ENCODE measurements at places on chromosomes 2 and 18.
A peak's percentile ranks its signal among the peaks of the same experiment; 100 is the strongest.

- DNase-seq = no peak
Measured at GRCh38 chr2:183222751-183223150, 98.5 kb downstream of the NUP35 start.

DNA sequence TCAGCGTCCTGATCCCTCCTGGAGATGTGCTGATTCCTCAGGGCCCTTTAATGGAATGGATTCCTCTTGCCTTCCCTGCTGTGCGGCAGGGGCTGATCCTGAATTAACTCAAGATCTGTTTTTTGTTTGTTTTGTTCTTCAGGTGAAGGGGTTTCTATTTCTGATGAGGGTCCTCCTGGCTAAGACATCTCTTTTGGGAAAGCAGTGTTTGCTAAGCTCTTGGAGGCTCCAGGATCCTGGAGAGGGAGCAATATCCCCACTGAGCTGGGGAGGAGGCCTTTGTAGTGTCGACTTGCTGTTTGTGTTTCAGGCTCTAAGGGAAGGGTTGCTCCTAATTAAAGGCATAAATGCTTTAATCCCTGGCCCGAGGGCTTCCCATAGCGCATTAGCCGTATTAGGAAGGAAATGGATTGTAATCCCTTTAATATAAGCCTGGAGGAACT is 65.3 kb upstream of the FOXI3 start:
- DNase-seq = no peak

DNA sequence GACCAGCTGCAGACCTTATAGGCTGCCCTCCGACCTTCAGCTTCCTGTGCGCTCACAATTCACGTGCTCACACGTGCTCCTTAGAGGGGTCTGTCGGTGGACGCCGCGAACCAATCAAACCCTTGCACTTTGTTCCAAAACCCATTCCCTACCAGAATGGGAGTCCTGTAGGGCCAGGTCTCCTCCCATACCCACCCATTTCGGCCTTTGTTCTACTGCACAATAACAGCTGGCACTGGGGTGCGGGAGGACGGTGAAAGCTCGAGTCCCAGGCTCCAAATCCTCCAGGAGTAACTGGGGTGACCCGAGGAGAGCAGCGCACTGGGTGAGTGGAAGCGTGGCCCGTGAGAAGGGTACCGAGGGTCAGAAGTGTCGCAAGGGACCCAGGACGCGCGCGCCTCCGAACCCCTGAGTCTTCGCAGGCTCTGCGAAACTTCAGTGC is 13.0 kb downstream of the SIX3 start:
- no peak for DNase-seq

DNA sequence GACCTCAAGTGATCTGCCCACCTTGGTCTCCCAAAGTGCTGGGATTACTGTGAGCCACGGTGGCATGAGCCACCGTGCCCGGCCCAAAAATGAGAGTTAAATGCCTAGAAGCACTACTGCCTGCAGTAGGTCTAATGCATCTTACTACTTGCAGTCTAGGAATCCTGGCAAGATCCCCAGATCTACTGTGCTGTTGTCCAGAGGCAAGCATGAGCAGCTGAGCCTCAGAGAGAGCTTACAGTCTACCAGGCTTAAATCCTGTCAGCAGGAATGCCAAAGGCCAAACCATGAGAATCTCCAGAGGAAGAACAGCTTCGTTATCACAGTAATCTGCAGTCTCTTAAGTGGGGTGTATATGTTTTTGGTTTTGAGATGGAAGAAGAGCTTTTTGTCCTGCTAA is 54.4 kb downstream of the XRCC5 start:
- DNase-seq = no peak

DNA sequence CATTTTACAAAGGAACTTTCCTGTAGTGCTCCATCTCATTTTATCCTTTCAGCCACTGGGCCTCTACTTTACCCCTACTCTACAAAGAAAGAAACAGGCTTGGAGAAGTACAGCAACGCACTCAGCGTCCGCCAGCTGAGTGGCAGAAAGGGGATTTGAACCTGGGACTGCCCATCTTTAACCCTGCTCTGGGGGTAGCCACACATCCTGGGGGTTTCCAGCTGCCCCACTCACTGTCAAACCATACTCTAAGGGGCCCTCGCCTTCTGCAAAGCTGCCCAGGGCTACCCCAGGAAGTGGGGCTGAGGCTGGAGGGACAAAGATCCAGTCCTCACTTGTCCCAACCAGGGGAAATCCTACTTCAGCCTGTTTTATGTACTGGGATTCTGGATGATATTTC is 17.9 kb downstream of the HS1BP3 start:
- no peak for DNase-seq

DNA sequence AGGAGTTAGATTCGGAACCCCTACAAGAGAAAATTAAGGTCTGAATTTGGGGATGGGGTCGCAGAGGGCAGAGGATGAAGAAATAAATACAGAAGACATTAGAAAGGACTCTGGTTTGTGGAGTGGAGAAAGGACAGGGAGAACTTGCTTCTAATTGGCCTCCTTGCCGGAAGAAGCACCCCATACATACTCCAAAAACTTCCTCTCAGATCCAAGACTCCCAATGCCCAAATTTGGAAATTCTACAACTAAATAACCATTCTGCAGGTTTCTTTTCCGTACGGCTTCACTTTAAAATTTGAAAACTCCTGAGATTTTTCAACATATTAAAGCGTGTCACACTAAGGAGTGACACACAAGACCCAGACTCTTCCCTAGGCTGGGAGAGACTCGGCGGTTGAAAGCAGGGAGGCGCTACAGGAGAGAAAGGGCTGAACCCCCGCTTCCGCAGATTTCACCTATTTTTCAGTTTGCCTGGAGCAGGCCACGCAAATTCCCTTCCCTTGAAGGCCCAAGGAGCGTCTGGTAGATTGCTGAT is 478 bp downstream of the CLHC1 start:
- no peak for DNase-seq

DNA sequence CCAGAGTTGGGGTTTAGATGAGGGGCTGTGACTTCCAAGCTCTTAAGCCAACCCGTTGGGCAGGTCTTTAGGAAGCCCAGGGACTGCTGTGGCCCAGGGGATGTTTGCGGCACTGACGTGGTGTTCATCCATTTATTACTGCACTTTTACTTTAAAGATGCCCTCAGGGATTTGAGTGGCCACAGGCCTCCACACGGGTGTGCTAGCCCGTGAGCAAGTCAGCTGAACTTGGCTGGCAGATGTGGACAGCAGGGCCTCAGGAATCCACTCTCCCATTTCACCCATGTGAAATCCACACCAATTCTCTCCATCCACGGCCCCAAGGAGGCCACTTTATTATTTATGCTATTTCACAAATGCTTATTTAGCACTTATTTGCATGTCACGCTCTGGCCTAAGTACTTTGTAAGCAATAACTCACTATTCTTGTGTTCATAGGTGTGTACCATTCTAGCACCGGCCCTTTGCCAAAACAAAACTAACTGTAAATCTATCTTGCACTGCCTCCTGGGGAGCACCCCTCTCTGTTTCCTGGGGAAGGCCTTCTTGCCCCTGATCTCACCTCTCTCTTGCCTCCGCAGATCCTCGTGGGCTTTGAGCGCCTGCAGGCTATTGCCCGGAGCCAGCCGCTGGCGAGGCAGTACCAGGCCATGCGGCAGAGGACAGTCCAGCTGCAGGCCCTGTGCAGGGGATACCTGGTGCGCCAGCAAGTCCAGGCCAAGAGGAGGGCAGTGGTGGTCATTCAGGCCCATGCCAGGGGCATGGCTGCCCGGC is 39.1 kb upstream of the GPR17 start:
- no peak for DNase-seq

GRCh38 chr2:73033766-73034381 is 37.6 kb downstream of the SFXN5 start:
- DNase-seq = no peak

DNA sequence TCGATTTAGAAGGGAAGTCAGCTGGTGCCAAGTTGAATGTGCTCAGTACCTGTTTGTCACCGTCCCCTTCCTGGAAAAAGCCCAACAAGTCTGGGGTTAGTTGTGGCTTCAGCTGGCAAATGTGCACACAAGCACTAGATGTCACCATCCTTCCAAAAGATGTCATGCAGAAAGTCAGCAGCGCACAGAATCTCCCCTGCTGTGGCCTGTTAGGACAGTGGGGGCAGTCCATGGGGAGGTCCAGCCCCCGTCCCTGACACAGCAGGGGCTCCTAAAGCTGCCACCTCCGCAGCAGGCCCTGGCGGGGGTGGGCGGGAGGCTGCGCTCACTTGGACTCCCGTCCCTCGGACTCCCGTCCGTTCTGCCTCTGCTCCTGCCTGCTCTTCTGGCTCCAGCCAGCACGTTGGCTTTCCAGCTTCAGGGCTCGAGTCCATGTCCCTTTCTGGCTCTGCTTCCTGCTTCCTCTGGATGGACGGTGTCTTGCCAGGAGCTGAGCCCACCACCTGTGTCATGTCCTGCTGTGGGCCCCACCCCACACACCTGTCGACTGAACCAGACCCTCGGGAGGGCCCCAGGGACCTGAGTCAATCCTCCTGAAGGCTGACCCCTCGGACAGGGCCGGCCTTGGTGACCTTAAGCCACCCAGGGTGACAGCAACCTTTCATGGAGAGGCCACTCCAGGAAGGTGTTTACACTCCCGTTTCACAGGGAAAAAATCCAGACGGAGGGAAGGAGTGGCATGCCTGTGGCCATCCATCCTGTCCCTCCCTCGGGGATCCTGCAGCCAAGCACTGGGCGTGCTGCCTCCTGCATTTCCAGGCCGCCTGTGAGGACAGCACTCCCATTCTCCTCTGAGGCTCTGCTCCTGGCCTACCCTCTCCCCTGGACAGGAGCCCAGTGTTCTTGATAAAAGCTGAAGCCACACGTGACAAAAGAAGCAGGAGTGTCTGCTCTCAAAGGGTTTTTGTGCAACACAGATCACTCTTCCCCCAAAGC is 8.5 kb downstream of the RAB17 start:
- peak; percentile 82 for DNase-seq

DNA sequence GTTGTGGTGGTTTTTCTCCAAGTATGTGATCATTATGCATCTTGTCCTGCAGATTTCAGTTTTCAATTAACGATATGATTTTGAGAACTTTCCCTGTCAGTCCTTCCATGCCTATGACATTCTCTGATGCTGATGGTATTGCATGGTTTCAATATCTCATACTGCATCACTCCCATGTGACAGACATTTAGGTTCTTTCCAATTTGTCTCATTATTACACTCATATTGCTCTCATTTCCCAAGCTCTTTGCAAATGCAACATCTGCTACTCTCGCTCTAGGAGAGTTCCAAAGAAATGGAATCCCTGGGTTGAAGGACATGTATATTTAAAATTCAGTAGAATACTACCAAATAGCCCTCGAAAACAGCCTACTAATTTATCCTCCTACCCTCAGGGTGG is 125.5 kb downstream of the MARCHF4 start:
- no peak for DNase-seq

- no peak for DNase-seq
Measured at GRCh38 chr18:38023871-38024270, 458.3 kb upstream of the CELF4 start.

DNA sequence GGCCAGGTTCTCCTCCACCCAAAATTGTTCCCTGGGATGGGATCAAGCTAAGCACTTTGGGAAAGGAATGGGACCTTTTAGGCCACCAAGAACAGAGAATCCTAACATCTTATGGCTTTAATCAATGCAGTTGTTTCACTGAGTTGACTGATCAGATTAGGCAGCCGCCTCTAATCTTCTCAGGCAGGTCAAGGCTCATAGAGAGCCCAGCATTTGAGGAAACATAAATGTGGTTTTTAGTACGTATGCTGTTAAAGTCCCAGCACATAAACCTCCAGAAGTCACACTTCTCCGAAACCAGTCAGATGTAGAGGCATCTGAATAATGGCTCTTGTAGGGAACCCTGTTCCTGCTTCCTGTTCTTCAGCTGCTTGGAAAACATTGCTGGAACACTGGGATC is 99.5 kb upstream of the RMDN2 start:
- no peak for DNase-seq

- DNase-seq = no peak
Measured at GRCh38 chr2:69082430-69082997, 69.5 kb downstream of the ANTXR1 start.

DNA sequence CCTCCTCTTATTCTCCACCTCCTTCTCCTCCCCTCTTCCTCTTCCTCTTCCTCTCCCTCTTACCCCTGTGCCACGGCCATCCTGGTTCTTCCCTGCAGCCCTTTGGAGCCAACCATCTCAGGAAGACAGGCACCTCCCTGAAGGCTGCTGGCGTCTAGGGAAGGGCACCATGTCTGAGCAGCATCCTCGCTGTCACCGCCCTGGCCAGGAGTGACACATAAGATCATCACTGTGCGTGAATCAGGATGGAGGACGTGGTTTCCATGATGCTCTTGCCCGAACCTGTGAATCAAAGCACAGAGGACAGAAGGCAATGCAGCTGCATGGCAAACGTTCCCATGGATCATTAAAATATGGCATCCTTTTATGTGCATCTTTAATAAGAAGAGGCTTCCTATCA is 236.0 kb downstream of the SH3BP4 start:
- no peak for DNase-seq

DNA sequence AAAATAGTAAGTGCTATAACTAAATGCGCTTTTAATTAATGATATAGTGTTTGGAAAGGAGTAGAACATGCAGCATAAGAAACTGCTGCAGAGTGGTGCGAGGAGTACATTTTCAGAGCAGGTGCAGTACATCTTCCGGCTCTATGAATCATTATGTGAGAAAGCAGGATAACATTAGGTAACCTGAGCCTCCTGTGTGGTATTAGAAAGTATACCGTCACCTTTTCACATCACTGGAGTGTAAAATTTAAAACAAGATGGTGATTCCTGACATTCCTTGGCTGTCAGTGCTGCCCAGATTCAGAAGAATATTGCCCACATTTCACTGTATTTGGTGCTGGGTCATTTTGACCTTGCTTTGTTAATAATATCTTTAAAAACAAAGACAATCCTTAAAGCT is 7.8 kb upstream of the DYNC2LI1 start:
- DNase-seq = no peak

GRCh38 chr2:99571533-99571932 is 81.7 kb upstream of the REV1 start:
- DNase-seq = no peak

DNA sequence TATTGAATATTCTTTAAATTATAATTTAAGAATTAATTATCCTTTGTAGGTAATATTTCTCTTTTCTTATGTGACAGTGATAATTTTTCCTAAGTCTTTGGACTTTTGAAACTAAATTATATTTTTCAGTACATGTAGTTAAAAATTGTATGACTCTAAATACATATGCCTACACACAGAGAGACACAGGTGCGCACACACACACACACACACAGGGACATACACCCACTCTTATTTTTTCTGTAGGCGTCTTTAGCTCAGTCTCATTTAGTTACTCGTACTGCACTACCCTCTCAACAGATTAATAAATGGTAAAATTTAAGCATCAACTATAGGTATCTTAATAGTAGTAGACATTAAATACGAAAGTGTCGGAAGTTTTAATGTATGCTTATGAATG is 56.1 kb downstream of the ZNF236 start:
- DNase-seq = no peak

Measured in activated CD4-positive, alpha-beta T cell treated with anti-CD3 and anti-CD28 coated beads, Interleukin-2, amount 10 ng/mL, durations not matched to agents 24 days and 14 days (primary cell).